ENCODE measurements at places on chromosomes 11 and 22.
A peak's percentile ranks its signal among the peaks of the same experiment; 100 is the strongest.

GRCh38 chr11:70587075-70587389 lies 188.7 kb downstream of the CTTN start:
- DNase-seq, result no peak

DNA sequence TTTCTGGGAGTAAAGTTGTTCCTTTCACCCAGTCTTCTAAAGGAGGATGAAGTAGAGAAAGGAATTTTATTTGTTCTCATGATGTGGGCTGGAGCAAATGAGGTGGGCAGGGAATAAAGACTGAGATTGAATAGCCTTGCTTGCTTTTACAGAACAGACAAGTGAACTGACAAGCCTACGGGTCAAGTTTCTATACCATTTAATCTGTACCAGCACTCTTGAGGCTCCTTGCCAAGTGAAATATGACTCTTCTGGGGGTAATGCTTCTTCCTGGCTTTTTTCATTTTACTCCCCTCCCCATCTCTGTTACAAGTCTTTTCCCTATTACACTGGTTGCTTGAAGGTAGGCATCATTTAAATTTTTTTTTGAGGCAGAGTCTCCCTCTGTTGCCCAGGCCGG lies 54.8 kb downstream of the CSTPP1 start:
- no peak for DNase-seq

GRCh38 chr22:21866833-21867527 lies 465 bp downstream of the MAPK1 start:
- DNase-seq, result no peak

DNA sequence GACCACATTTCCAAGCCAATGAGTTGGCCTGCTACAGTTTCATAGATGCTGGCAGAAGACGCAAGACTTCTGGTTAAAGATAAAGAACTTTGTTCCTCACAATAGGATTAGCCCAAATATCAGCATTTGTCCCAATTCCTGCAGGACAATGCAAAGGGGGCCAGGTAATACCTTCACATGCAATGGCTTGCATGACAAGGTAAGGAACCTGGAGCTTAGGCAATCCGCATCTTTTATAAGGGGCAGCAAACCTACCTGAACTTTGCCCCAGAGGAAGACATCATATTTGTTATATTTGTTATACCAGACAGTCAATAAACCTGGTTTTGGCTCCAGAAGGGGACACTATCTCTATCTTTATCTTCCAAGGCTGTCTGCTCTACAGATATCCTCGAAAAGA lies 5.3 kb downstream of the P2RY6 start:
- no peak for DNase-seq

GRCh38 chr11:106202935-106203620 lies 125.6 kb downstream of the AASDHPPT start:
- DNase-seq, result no peak

- no peak for DNase-seq
These were observed 22.7 kb upstream of the ADORA2A start for GRCh38 chr22:24404561-24405275.

GRCh38 chr11:75082601-75083216 lies 14.0 kb downstream of the OR2AT4 start:
- DNase-seq, result no peak

DNA sequence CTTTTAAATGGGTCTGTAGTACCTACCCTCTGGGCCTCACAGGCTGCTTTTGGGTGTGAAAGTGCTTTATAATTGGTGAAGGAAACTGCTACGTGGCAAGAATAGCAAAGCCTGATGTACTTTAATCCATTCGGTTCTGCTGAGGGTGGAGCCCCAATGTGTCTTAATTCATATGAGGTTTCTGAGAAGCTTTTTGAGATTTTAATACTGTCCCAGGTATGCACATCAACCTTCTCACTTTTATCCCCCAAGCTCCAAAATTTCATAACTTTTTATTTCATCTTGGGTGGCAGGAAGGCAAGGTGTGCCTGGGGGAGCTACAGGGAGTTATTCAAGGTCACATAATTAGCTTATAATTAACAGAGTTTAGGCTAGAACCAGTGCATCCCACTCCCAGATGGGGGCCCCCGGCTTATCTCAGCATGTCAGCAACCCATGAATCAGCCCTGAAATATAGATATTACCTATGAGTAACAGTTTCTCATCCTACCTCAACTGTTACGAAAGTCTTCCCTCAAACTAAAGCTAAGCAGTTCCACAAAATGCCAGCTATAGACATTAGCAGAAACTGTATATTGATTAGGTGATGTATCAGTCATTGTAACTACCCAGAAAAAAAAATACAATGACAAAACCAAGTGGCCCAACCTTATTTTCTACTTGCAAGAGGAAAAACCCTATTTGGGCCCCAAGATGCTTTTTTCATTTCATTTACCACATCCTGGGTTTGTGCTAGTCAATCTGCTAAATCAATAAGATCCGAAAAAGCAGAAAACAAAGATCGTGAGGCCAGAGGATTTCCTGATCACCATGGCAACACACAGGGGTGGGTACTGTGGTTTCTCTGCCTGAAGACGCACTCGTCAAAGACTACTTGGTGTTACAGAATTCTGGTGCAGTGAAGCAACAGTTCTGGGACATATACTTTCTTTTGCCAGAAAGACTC lies 26.7 kb downstream of the CD44 start:
- peak; percentile 73 for DNase-seq

DNA sequence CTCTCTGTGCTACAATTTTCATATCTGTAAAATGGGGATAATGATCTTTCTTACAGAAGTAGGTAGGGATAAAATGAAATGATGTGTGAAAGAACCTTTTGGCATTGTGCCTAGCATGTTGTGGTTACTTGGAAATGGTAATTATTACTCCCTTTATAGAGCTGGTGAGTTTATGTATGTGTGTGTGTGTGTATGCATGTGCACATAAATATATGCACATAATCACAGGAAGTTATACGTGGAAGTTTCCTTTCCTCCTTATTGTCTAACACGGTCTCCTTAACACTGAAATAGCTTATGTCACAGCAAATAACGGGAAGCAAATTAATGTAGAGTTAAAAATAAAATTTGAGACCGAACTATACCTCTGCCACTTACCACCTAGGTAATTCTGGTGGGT lies 163.7 kb upstream of the ZBED5 start:
- DNase-seq, result no peak

GRCh38 chr11:46450846-46451477 lies 59.4 kb upstream of the CHRM4 start:
- DNase-seq, result no peak

- DNase-seq, result no peak
These were observed 26.7 kb downstream of the CARS1 start for GRCh38 chr11:3030289-3031070.

DNA sequence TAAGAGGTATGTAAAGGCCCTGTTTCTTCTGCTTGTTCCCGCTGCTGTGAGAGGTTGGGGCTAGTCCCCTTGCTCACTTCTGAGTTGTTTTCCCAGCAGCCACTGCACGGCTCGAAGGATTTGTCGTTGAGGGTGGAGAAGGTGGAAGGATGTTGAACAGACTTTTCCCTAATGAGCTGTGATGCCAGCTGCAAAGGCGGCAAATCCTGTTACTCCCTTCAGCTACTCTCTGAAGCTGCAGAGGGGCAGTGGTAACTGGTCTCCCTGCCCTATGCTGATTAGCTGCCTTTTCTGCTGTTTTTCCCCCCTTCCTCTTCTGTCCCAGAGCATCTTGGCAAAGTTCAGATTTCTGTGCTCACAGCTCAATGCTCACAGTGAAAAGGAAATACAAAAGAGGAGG lies 90.4 kb upstream of the SLC25A18 start:
- no peak for DNase-seq

DNA sequence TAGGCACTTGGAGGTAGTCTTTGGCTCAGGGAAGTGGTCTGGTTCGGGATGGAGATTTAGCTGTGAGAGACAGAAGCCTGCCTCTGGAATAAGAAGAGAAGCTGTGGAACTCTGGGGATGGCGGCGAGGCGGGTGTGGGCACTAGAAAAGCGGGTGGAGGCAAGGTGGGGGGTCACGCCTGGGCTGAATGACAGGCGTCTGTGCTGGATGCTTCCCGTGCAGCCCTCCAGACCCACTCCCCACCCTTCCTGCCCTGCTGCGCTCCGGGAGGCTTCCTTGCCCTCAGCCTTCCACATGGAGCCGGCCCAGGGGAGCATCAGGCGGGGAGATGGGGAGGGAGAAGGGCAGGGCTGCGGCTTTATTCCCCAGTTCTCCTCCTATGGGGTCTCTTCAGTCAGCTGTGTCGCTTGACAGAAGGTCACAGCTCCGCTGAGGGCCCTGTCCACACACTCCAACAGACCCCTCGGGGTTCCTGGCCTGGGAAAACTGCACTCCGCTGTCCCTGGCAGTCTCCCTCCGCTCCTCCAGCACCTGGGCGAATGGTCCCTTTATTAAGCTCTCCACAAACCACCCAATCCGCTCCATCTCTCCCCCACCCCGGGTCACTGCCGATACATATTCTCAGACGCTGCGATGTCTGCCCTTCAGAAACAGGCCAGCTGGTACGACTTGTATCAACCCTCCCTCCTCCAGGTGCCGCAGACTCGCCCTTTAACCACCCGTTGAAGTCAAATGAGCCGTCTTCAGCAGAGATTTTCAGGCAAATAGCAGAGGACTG lies 6.2 kb downstream of the DNAJB13 start:
- no peak for DNase-seq

- no peak for DNase-seq
These were observed 88.6 kb downstream of the PLEKHA7 start for GRCh38 chr11:16925561-16926065.

DNA sequence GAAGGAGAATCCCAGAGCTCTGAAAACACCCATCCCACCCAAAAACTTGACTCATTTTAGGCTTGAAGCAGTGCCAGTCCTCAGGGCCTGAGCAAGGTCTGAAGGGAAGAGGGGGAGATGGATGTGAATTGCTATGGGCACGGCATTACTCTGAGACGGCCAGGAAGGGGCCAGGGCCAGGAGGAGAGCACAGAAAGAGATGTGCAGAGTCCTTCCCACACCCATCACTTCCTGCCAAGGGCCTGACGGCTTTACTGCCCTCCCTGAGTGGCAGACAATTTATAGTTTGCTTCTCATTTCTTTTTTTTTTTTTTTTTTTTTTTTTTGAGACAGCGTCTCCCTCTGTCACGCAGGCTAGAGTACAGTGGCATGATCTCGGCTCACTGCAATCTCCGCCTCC lies 22.5 kb downstream of the TAB1 start:
- no peak for DNase-seq

DNA sequence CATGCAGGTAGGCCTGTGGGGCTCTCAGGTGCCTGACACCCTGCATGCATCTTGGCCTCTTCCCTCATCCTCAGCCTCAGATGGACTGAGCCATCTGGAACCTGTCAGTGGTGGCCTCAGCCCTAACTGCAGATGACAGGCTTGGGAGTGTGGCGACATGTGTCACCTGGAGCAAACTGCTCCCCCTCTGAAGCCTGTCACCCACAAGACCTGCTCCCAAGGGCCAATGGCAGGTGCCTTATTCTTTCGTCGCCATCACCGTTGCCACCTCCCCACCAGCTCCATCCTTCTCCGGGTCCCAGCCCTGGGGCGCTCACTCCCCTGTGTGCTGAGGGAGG lies 3.6 kb upstream of the SEPTIN5 start:
- no peak for DNase-seq

- DNase-seq, result no peak
These were observed 24.4 kb upstream of the DGCR8 start for GRCh38 chr22:20055654-20056053.

DNA sequence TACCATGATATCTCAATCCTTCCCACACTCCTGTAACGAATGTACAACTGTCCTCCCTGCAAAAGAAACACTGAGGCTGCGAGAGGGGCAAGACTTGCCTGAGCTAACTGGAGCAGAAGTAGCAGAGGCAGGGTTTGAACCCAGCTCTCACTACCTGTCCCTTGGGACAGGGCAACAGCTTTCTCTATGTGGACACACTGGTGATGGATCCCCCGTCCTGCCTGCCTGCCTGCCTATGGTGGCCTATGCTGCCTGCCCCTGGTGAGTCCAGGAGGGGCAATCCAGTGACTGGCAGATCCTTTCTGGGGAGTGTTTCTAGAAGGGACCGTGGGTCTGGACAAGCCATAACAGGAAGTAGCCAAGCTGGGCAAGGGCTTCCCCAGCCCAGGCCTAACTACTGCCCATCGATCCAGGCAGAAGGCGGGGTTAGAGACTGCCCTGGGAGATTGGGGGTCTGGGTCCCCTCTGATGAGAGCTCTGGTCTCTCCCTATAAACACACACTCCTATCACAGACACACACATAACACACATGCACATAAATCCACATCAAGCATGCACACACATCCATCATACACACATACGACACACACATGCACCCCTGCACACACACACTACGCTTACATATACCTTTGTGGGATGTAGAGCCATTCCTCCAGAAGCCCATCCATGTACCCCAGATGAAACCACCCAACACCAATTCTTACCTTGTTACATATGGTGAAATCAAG lies 1.1 kb upstream of the EMID1 start:
- DNase-seq, result no peak

- no peak for DNase-seq
These were observed 74.0 kb upstream of the PHF21B start for GRCh38 chr22:45083659-45084305.

GRCh38 chr11:57322256-57323166 lies 2.2 kb downstream of the TNKS1BP1 start:
- DNase-seq, result no peak

DNA sequence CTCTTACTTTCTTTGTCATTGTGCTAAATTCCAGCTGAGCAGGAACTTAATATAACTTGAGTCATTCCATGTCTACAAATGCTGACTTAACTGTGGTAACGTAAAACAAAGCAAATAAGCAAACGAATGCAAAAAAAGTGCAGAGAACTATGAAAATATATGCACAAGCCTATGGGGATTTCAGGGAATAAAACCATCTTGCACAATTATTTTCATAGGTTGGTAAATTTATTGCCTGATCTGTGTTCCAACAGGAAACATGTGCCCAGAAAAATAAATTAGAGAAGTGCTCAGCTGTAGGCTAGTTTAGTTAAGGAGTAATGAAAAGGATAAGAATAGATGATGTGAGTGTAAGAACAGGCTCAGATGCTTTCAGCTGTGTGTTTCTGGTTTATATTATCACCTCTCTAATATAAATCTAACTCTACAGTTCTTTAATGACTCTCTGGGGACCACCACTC lies 1169.3 kb downstream of the LRRC4C start:
- DNase-seq, result no peak

GRCh38 chr11:47373876-47374719 lies 4.2 kb downstream of the SPI1 start:
- peak; percentile 80 for DNase-seq

DNA sequence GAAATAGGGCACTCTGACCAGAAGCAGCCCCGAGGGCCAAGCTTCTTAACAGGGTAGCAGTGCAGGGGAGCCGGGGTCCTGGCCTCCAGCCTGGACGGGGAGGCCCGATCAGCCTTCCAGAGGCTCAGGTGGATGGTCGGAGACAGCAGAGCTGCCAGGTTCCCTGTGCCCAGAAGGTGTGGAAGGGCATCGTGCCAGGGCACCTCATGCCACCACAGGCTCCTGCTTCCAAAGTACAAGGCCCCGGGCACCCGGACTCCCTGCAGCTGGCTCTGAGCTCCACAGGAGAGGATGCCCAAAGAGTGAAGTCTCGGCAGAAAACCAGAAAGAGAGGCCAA lies 14.3 kb downstream of the EHD1 start:
- no peak for DNase-seq
